Omental fat pad (tissue), 4 donors: ENCODE measurements at places on chromosomes 2 and 18. TPM values are rescaled to one million over a fixed set of nuclear protein-coding genes. Genes with fewer than 3 reads are reported as not detected.

- no peak for DNase-seq
Measured at GRCh38 chr2:23422089-23423061, 37.4 kb downstream of the KLHL29 start.

- no peak for DNase-seq
Measured at GRCh38 chr2:188570370-188570769, 278.7 kb downstream of the GULP1 start.

The DSG2 gene
- 33.5 TPM for total RNA-seq

- no peak for DNase-seq
Measured at GRCh38 chr2:113768770-113769169, 12.3 kb upstream of the SLC35F5 start.

- no peak for DNase-seq
Measured at GRCh38 chr2:86436328-86436727, 4.8 kb upstream of the KDM3A start.

The HOXD8 gene
- total RNA-seq: 7.9 TPM

GRCh38 chr2:109382951-109383350 is 230.8 kb downstream of the SEPTIN10 start:
- DNase-seq: peak; percentile 24

The CRYBA2 gene
- total RNA-seq: not detected

DNA sequence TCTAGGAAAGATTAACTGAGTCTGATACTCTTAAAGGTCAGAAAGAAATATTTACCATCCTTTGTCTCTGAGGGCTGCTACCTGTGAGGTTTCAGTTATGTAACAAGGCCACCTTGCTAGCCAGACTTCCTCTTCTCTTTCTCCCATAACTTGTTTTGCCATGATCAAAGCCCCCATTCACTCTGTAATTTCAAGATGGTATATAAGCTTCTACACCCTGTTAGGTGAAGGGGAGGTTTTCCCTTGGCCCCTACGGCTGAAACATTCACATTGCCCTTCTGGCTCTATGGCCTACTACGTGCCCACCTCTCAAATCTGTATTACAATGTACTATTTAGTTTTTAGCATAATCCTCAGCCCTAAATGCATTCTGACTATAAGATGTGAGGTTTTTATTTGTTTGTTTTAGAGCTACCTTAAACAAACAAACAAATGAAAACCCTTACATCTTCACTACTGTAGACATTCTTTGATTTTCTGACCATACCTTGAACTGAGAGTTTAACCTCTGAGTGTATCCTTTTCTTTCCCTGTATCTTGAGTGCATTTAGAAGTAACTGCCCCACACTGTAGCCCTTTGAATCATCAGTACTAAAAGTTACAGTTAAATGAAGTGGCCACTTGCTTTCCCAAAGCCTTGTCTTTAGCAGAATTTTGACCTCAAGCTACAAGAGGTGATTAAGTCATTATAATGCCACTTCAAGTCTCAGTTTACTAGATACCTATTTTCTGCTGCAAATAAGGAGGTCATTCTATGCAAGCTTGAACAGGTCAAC is 332.2 kb downstream of the SOCS6 start:
- DNase-seq: no peak

GRCh38 chr2:150256736-150257135 is 230.7 kb downstream of the RND3 start:
- DNase-seq: no peak

The IL18R1 gene
- total RNA-seq: 51.9 TPM
